Thyroid gland (tissue), 4 donors: ENCODE measurements at places on chromosomes 11 and 22. TPM values are rescaled to one million over a fixed set of nuclear protein-coding genes. Genes with fewer than 3 reads are reported as not detected.

- DNase-seq = peak; percentile 59
These were observed 56.4 kb downstream of the MYH9 start for GRCh38 chr22:36331306-36331911.

SLC29A2 gene
- 11.4 TPM for total RNA-seq

GLYAT gene
- total RNA-seq = not detected

DNA sequence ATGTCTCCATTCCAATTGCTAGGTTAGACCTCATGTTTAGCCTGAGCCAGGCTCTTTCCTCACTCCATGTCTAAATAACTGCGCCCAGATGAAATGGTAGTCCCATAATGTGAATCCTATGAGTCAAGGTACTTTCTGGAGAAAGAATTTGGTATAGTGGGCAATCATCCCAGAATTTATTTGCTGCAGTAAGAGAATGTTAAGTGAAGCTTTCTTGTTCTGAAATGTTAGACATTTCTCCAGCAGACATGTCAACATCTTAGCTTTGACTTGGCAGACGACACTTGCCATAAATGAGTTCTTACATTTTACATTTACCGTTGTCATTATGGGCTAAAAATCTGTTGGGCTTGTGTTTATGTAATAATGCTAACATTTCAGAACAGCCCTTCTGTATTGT lies 165.2 kb downstream of the PGR start:
- no peak for DNase-seq

ZP1 gene
- not detected for total RNA-seq
